Uterus (tissue), 4 donors: ENCODE measurements at places on chromosomes 3 and 15. TPM values are rescaled to one million over a fixed set of nuclear protein-coding genes. Genes with fewer than 3 reads are reported as not detected.

Gene SLC28A1
- total RNA-seq, result not detected

Gene EHHADH
- total RNA-seq, result 3.5 TPM

Gene CASR
- total RNA-seq, result not detected

Gene MESP2
- total RNA-seq, result not detected

Gene MCF2L2
- 0.59 TPM for total RNA-seq

Gene XIRP1
- not detected for total RNA-seq

Gene COL7A1
- total RNA-seq, result 21.6 TPM

Gene CEP19
- not detected for total RNA-seq

Gene TMEM108
- total RNA-seq, result not detected

Gene CYP19A1
- not detected for total RNA-seq

Gene ROPN1
- not detected for total RNA-seq

Gene CAMK2N2
- not detected for total RNA-seq
